A549 treated with GW870086 at 1 μM for 4 hours (cell line): ENCODE measurements at places on chromosomes 3 and 15. TPM values are rescaled to one million over a fixed set of nuclear protein-coding genes. Genes with fewer than 3 reads are reported as not detected.

The ZNF662 gene
- not detected in 5 replicates for total RNA-seq

The GOLGA6D gene
- 0.05 to 0.09 TPM in 2 of 5 replicates, not detected in the others for total RNA-seq

The RPL39L gene
- 44.8 to 52.1 TPM (median 49.9 TPM) in 5 replicates for total RNA-seq

The UQCC5 gene
- total RNA-seq: 55.5 to 78.7 TPM (median 61.5 TPM) in 5 replicates

The SH2D7 gene
- total RNA-seq: not detected in 5 replicates

The TBC1D5 gene
- total RNA-seq: 9.5 to 15.1 TPM (median 14.3 TPM) in 5 replicates

The HCLS1 gene
- 0.05 to 0.18 TPM (median 0.12 TPM) in 4 of 5 replicates, not detected in the other for total RNA-seq

The IL17RD gene
- total RNA-seq: 0.43 to 1.2 TPM (median 1.0 TPM) in 5 replicates

The ISY1 gene
- 19.0 to 21.9 TPM (median 19.9 TPM) in 5 replicates for total RNA-seq

The SYNPR gene
- total RNA-seq: not detected in 5 replicates

The PRICKLE2 gene
- 2.2 to 2.9 TPM (median 2.4 TPM) in 5 replicates for total RNA-seq

The DLL4 gene
- 1.1 to 2.0 TPM (median 1.2 TPM) in 5 replicates for total RNA-seq

The GPR15 gene
- total RNA-seq: not detected in 5 replicates

The CYP1A2 gene
- total RNA-seq: 0.05 TPM in 1 of 5 replicates, not detected in the others

The SAMMSON gene
- not detected in 5 replicates for total RNA-seq

The SPINT1 gene
- 0.67 to 1.4 TPM (median 0.78 TPM) in 5 replicates for total RNA-seq

The B3GALNT1 gene
- 0.08 to 0.28 TPM (median 0.15 TPM) in 4 of 5 replicates, not detected in the other for total RNA-seq

The LRRIQ4 gene
- not detected in 5 replicates for total RNA-seq

The SCN11A gene
- 0.02 TPM in 1 of 5 replicates, not detected in the others for total RNA-seq

The CCDC54 gene
- total RNA-seq: not detected in 5 replicates

The POTEB2 gene
- total RNA-seq: not detected in 5 replicates

The LRRN1 gene
- not detected in 5 replicates for total RNA-seq
